ENCODE measurements at places on chromosomes 5 and 9.

DNA sequence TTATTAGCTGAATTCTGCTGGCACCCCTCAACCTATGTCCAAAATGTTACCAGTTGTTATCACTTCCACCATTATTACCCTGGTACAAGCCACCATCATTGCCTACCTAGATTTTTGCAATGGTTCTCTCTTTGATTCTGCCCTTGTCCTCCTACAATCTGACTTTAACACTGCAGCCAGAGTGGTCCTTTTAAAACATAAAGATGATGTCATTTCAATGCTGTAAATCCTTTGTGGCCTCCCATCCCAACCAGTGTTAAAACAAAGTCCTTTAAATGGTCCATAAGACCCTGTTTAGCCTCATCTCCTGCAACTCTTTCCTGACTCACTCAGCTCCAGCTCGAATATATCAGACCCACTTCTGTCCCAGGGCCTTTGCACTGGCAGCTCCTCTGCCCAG, 54.9 kb upstream of the FSTL4 start:
- DNase-seq: no peak

GRCh38 chr5:12901696-12902095, 997.5 kb upstream of the CTNND2 start:
- DNase-seq: no peak

DNA sequence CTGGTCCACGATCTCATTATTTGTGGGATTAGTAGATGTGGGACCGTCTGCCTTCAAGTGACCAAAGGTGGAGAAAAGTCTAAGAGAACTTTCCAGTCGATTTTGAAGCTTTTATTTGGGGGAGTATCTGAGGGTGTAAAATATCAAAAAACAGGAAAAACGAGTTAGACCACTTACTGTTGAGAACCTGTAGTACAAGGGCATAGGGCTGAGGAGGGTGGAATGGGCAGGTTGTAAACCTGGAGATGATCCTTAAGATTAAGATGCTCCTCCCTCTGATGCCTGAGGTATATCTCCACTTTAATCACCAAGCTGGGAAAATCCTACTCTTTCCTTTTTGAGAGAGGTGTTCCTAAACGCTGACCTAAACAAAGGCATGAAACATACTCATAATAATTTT, 32.0 kb upstream of the GTF2H2C start:
- DNase-seq: no peak

DNA sequence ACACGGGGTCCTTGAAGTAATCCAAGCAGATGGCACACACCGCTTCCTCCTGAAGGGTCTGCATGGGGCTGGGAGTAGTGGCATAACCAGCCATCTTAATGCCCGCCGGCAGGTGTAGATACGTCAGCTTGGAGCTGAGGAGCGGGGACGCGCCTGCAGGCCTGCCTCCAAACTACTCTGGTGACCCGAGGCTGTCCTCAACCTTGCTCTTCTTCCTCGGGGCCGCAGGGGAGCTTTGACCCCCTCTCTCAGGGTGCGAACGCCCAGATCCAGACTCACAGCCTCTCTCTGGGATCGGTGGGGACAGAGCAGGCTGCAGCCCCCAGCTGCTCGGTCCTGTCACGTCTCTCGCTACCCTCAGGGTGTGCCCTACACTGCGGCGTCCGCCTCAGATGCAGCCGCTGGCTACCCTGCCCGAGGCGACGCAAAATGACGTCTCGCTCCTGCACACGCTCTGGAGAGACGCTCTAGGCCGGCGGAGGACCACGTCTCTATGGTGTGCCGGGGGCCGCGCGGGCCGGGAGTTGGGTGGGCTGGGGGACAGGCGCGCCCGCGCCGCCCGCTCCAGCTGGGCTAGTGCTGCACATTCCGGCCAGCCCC, at the start of gene TRIM52:
TRIM52 (minus strand) TSS at position 424 of the 600 bp plus-strand sequence; CDS start at position 94, 330 bp downstream.
- peak; percentile 91 for DNase-seq

- no peak for DNase-seq
Observed at GRCh38 chr9:114666851-114667250, 9.2 kb upstream of the TEX53 start.

- DNase-seq: no peak
Observed at GRCh38 chr9:88933607-88934379, 57.5 kb upstream of the S1PR3 start.
